ENCODE measurements at places on chromosomes 7 and 10. TPM values are rescaled to one million over a fixed set of nuclear protein-coding genes. Genes with fewer than 3 reads are reported as not detected.

- no peak for DNase-seq
These were observed 15.7 kb downstream of the UNCX start for GRCh38 chr7:1248143-1248915.

Gene CACNA2D1
- polyA plus RNA-seq, result not detected

DNA sequence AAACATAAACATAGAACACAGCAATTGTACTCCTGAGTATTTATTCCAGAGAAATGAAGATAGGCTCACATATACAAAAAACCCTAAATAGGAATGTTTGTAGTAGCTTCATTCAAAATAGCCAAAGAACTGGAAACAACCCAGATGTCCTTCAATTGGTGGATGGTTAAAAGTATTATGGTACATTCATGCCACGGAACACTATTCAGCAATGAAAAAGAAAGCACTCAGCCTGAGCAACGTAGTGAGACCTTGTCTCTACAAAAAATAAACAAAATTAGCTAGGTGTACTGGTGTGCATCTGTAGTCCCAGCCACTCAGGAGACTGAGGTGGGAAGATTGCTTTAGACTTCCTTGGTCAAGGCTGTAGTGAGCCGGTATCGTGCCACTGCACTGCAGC, 94.4 kb downstream of the RAPGEF5 start:
- no peak for DNase-seq

DNA sequence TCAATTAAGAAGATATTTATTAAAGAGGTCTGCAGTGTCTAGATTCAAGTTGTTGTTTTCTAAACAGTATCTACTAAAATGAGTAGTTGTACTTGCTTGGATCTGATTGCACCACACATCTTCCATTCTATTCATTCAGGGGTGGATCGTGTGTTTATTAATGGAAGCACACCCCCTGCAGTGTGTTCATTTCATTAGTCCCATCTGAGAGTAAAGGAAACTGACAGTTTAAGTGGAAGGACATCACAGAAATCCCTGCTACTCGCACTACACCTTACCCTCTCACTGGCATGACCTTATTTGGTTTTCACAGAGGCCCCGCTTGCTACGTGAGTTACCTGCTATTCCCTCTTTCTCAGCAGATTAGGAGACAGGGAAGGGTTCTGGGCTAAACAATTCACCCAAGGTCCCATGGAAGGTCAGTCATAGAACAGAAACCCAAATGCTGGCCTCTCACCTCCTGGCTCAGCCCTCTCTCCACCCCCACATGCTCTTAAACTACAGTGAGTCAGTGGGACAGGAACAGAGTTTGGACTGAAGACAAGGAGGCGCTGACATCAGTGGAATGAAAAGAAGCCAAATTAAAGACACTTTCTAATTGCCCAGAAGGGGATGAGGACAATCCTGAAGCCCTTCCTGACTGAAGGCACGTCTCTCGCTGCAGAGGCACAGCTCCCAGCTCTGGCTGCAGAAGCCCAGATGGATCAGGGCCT, 369.2 kb upstream of the NRP1 start:
- DNase-seq, result no peak

GRCh38 chr7:121871188-121871587, 1.8 kb upstream of the PTPRZ1 start:
- no peak for DNase-seq

DNA sequence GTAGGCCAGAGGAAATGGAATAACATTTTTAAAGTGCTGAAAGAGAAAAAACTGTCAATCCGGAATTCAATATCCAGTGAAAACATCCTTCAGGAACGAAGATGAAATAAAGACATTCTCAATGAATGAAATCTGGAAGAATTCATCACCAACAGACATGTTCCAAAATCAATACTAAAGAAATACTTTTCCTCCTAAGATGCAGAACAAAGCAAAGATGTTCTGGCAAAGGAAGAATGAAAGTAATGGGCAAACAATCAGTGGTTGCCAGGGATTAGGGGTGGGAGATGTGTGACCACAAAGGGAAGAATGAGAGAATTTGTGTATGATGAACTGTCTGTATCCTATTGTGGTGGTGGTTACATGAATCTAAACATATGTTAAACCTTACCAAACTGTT, 52.8 kb upstream of the EEPD1 start:
- no peak for DNase-seq

DNA sequence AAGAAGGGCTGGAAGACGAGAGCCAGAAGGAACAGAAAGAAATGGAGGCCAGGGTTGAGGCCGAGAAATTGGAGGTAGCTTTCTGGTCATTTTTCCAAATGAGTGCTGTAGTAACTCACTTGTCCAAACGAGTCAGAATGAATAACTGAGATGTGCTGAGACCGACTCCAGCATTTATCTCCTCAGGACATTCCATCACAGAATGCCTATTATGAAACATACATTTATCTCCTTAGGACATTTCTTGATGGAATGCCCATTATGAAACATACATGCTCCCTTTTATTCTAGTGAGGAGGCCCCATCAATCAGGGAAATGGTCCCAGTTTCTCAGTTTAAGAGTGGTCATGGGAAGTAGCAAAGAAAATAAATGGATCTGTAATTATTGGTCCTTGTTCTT, 16.5 kb downstream of the AVL9 start:
- no peak for DNase-seq

DNA sequence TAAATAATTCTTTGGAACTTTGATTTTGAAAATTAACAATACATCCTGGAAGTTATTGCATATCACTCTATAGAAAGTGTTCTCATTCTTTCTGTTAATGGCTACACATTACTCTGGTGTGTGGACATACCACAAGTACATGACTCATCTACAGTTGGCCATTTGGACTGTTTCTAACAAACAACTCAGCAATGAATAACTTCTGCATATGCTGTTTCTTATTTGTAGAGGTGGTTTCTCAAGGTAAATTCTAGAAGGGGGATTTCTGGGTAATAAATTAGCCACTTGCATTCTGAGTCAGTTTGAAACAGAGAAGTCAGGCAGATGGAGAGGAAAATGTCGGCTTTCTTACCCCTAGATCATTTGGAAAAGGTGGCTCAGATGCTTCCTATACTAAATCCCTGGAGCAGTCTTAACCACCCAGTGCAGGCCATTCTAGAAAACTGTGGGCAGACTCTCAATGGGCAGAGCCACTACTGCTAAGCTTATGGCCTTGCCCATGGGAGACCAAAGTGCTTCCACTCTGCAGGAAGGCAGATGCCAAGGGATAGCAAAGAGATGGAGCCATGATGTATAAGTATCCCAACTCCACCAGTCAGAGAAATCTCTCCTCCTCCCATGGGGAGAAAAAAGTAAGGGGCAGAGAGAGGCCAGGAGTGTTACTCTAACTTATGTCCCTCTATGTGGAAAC, 194.0 kb upstream of the PLPP4 start:
- DNase-seq, result no peak

Gene DNAJC12
- polyA plus RNA-seq, result not detected

Gene DNAJC30
- polyA plus RNA-seq, result 8.8 TPM

Gene HOXA7
- 4.2 TPM for polyA plus RNA-seq

DNA sequence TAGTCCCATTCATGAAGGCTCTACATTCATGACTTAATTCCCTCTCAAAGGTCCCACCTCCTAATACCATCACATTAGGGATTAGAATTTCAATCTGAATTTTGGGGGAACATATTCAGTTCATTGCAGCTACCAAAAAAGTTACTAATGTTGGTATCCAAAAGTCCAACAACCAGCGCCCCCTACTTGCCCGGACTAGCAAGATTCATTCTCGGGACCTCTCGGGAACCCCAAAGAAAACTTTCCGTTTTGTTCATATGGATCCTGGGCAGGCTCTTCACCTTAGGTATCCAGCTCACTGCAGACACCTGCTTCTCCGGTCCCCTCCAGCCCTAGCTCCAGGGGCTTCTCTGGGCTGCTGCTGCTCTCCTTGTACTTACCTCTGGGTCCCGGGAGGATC, 8.9 kb upstream of the GRK5 start:
- no peak for DNase-seq

DNA sequence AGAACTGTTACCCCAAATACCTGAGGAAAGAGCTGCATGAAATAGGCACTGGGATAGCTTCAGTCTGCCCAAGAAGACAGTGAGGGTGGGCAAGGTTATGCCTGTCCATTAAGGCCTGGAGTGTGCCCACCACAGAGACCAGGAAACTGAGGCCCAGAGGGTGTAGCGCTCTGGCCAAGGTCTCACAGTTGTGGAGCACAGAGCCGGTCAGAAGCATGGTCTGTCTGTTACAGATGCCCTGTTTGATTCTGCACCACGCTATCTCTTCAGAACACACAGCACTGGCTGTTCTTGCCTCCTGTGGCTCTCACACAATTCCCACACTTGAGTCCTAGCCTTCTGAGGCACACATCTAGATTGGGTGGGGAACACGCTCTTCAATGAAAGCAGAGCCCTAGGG, 261.4 kb downstream of the GRID1 start:
- DNase-seq, result no peak

Gene CUX1
- 25.9 TPM for polyA plus RNA-seq

DNA sequence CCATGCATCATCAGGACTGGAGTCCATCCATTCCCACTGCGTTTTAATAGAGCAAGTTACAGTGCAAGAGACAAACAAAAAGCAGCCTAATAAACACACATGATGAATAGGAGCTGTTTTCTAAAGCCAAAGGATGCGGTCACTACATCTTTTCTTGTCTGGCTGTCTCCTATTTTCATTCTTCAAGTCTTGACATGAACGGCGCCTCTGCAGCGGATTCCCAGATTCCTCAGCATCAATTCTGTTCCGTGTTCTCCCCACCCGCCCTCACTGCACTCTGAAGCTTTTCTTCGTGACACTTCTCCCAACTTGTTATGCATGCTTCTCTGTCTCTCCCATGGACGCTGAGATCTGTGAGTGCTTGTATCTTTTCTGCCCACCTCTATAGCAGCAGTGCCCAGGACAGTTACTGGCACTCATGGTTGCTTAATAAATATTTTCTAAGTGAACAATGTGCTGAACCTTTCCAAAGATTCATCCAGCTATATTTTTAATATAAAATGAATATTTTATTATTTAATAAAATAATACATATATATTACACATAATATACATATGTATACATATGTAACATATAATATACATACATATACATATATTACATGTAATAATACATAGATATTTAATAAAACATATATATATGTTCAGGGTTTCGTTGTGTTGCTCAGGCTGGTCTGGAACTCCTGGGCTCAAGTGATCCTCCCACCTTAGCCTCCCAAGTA, 242.9 kb downstream of the ABCA13 start:
- no peak for DNase-seq

Gene PSAP
- polyA plus RNA-seq, result 1,091 TPM

DNA sequence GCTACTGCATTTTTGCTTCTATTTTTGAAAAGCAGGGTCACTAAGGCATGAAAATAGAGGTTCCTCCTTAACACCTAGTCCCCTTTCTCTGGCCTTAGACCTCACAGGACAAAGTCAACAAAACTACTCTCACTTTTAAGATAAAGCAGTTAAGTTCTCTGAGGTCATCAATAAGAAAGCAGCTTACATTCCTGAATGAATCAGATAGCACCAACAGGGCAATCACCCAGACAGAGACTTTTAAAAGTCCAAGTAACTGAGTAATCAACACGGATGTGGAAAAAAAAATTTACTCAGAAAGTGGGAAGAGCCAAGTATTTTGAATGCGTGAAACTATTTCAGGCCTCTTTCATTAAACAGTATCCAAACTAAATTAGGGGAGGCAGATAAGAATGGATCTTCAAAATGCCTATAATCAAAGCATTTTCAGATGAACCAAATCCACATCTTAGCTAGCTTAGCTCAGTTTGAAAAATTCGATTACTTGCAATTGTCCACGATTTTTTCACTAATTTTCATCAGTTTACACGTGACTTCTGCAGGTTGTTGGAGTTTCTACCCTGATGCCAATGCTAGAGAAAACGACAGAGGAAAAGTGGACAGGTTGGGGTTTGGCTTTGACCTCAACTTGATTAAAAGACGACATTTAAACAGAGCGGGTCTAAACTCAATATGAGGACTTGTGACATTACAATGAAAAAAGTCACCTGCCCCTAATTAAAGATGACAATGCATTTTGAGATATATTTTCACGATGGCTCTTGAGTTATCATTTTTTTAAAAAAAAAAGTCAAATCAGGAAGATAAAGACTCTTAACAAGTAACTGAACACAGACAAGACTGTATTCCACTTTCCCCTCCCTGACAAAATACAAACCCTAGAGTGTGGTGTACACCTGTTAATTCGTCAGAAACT, 1.6 kb downstream of the BEND7 start:
- no peak for DNase-seq

DNA sequence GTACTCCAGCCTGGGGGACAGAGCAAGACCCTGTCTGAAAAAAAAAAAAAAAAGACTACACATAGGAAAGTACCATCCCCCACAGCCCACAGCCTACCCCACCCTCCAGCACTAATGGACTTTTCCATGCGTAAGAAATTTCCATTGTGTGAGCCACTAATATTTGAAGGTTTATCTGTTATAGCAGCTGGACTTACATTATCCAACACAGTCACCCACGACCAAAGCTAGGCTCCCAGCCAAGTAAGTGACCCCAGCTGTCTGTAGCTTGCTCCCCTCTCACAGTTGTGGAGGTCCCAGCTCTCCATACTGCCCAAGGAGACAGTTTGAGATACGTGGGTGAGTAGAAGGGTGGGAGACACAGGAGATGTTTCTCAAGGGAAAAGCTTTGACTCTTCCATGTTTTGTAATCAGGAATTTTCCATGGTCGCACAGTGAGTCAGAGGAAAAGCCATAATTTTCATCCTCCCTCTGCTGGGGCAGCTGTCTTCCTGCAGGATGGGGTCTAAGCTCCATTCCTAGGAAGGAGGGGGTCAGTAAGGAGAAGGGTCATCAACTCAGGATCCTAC, 57.4 kb downstream of the CAV1 start:
- no peak for DNase-seq

Gene FAM171A1
- 0.62 TPM for polyA plus RNA-seq

- DNase-seq, result no peak
These were observed 166.3 kb downstream of the RNF133 start for GRCh38 chr7:122532406-122533269.

GRCh38 chr7:1355568-1356340, 103.5 kb downstream of the MICALL2 start:
- no peak for DNase-seq

DNA sequence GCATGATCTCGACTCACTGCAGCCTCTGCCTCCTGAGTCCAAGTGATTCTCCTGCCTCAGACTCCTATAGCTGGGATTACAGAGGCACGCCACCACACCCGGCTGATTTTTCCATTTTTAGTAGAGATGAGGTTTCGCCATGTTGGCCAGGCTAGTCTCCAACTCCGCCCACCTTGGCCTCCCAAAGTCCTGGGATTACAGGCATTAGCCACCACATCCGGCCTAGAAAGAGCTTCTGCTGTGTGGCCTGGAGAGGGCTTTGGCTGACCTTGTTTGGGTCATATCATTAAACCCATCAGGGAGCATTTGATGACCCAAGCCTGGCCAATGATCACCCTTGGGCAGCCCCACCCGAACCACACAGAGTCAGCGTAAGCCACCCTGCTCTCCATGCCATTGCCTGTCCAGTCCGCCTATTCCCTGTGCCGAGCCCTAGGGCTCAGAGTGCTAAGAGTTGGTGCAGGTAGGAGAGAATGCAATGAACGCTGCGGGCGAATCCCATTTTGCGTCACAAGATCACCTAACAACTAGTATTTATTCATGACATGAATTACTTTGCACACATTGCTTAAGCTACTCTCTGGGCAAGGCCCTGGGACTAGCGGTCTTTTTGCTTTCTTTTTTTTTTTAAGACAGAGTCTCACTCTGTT, 22.3 kb upstream of the GDI2 start:
- DNase-seq, result no peak

GRCh38 chr10:87739703-87740102, 78.3 kb downstream of the ATAD1 start:
- DNase-seq, result no peak

Gene CFAP70
- not detected for polyA plus RNA-seq

- DNase-seq, result no peak
These were observed 14.8 kb downstream of the MBL2 start for GRCh38 chr10:52757773-52758172.

- peak; percentile 34 for DNase-seq
These were observed 84.0 kb downstream of the NRBF2 start for GRCh38 chr10:63217120-63217605.

Gene ABLIM1
- polyA plus RNA-seq, result 121 TPM
